ENCODE measurements at places on chromosomes 16 and 17.

- DNase-seq, result peak; percentile 29
Observed at GRCh38 chr17:17913695-17914332, 58.4 kb downstream of the TOM1L2 start.

DNA sequence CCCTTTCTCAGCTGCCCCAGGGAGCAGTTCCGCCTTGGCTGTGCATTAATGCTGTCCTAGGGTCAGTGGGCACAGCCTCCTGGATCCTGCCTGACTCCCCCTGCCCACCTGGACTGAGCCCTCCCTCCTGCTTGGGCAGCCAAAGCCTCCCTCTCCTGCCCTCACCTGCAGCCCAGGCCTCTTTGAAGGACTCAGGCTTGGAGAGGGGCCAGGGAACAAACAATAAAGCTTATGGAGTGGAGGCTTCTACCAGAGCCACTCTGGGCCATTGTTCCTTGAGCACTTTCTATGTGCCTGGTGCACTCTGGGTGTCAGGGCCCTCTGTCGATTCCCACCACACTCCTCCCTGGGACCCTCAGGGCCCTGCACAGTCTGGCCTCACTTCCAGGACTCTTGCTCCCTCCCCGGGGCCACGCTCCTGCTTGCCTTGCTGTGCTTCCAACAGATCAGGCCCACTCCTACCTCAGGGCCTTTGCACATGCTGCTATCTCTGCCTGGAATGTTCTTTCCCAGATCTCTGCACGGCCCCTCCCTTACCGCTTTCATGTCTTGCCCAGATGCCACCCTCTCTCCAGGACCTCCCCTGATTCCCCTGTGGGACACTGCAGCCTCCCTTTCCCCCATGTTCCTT lies 5.0 kb downstream of the KCNJ12 start:
- no peak for DNase-seq

DNA sequence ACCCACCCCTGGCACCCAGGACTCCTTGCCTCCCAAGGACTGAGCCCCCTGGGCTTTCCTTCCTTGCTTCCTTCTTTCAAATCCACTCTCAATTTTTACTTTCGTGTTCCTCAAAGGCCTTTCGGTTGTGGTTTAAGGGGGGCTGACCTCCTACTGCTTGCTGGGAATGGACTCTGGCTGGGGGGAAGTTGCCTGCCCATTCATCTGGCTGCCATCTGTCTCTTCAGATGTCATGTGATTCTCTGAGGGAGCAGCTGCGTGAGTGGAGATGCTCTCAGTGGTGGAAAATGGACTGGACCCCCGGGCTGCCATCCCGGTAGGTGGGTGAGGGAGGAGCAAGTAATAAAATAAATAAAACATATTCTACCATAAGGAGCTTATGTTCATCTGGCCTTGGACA lies 93.8 kb upstream of the RPRML start:
- DNase-seq, result no peak

GRCh38 chr17:62739645-62740388 lies 68.3 kb downstream of the MARCHF10 start:
- DNase-seq, result no peak

DNA sequence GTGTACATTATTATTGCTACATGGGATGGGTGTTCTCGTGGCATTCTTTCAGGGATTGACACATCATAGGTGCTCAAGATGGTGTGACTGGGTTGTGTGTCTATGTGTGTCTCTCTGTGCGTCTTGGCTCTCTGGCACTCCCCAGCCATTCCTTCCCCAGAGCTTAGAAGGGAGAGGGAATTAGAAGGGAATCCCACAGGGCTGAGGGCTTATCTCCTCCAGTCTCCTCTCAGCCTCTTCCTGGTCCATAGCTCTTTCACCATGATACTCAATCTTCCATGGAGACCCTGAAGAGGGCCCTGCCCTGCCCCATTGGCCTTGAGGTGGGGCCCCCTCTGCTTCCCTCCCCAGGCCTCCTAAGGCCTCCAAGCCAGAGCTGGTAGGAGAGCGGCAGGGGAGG lies 52.0 kb downstream of the MRM1 start:
- no peak for DNase-seq

- DNase-seq, result no peak
Observed at GRCh38 chr17:82094931-82095776, 2.9 kb downstream of the FASN start.

- DNase-seq, result no peak
Observed at GRCh38 chr16:2853531-2854073, 4.4 kb downstream of the PRSS22 start.

DNA sequence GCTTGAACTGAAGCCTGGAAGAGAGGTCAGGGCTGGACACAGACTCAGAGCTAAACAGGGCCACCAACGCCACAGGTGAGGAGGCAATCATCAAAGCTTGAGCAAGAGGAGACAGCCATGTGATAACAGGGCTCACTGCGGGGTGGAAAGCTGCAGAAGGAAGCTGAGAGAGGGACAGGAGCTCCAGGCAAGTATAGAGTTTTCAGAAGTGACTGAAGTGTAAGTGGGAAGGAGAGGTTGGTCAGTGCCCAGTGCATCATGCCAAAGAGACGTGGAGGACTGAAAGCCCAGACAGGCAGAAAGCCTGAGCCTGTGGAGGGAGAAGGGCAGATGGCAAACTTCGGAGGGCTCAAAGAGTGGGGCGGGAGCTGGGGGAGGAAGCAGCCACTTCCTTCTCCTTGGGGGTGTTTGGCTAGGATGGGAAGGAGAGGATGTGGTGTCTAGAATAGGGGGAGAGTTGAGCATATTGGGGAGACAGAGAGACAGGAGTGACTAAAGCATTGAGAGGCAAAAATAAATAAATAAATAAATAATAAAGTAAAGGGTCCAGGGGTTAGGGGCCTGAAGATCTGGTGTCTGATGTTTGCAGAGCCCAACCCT lies 2.6 kb downstream of the KIFC3 start:
- no peak for DNase-seq

DNA sequence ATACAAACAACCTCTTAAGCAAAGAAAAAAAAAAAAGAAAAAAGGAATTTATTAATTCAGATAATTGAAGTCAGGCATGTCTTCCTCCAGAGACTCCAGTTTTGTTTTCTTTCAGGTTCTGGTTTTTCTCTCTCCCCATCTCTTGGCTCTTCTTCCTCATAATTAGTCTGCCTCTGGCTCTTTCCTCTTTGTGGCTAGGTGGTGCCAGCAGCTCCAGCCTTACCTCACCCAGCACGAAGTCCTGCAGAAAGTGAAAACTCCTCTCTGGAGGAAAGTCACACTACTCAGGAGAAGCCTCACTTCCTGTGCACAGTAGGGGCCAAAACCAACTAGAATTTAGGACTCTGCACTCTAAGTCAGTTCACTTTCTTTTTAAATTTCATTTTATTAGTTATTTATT lies 10.3 kb upstream of the NFAT5 start:
- no peak for DNase-seq

DNA sequence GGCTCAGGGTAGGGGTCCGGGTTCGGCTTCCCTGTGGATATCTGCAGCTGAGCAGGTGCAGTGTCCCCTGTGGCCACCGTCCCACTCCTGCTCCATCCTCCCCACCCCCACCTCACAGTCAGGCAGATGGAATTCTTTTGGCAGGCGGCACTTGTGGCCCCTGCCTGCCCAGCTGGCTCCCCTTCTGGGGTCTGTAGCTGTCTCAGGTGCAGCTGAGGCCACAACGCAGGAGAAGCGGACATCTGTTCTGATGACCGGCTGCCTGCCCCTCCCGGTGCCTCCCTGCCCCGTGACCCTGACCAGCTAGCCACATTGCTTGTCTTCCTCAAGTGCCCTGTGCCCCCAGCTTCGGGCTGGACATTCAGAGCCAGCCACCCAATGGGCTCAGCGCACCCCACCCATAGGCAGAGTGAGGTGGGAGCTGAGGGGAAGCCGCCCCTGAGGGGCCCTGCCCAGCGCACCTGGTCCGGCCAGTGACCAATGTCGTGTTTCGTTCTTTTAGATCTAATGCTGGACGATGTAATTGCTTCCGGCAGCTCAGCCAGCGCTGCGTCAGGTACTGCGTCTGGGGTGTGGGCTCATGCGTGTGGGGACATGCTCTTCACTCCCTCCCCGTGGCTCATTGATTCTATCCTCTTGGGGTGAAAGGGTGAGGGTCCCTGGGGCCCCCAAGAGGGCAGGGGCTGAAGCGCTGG lies 25.2 kb upstream of the ABCC3 start:
- DNase-seq, result no peak

GRCh38 chr17:32111141-32111771 lies 31.0 kb upstream of the RHOT1 start:
- DNase-seq, result peak; percentile 36

- no peak for DNase-seq
Observed at GRCh38 chr16:87982581-87983041, 31.4 kb downstream of the BANP start.

GRCh38 chr16:23640931-23641765 lies at the start of the genes DCTN5 and PALB2:
DCTN5 (plus strand) TSS chr16:23641466; CDS start chr16:23641543, 77 bp downstream.
PALB2 (minus strand) TSS chr16:23641310; CDS start chr16:23641157, 153 bp downstream.
- peak; percentile 89 for DNase-seq

DNA sequence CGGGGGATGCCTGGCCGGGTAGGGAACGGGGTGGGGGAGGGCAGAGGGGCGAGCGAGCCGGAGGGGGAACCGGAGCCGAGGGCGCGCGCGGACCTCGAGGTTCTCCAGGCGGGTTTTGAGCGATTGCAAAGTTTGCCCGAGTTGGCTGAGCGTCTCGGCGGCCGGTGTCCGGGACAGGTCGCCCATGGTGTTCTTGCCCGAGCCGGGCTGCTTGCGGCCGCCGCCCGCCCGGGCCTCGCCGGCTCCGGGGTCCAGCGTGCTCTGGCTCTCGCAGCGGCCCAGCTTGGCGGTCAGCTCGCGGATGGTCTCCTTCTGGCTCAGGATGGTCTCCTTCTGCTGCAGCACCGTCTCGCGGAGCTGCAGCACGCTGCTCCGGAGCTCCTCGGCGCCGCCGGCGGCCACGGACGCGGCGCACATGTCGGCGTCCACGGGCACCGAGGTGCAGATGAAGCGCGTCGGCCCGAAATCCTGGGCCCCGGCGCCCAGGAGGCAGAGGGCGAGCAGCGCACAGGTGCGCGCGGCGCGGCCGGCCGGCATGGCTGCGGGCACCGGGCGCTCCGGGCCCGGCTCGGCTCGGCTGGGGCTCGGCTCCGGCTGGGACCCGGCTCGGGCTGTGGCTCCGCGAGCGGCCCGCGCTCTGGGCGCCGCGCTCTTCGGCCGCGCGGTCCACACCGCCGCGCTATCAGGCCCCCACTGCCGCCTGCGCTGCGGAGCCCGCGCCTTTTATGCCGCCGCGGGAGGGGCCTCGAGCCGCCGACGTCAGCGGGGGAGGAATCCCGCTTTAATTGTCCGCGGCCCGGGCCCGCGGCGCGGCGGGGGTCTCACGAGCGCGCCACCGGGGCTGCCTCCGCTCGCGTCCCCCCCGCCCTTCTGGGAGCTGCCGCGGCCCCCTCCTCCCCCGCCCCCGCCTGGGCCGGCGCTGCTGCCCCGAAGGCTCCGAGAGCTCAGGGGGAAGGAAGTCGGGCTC lies at the start of gene NPTX1:
Gene NPTX1 (minus strand): TSS at position 698 of the 967 bp plus-strand sequence. CDS start 161 bp downstream, at position 537.
- DNase-seq, result peak; percentile 24

DNA sequence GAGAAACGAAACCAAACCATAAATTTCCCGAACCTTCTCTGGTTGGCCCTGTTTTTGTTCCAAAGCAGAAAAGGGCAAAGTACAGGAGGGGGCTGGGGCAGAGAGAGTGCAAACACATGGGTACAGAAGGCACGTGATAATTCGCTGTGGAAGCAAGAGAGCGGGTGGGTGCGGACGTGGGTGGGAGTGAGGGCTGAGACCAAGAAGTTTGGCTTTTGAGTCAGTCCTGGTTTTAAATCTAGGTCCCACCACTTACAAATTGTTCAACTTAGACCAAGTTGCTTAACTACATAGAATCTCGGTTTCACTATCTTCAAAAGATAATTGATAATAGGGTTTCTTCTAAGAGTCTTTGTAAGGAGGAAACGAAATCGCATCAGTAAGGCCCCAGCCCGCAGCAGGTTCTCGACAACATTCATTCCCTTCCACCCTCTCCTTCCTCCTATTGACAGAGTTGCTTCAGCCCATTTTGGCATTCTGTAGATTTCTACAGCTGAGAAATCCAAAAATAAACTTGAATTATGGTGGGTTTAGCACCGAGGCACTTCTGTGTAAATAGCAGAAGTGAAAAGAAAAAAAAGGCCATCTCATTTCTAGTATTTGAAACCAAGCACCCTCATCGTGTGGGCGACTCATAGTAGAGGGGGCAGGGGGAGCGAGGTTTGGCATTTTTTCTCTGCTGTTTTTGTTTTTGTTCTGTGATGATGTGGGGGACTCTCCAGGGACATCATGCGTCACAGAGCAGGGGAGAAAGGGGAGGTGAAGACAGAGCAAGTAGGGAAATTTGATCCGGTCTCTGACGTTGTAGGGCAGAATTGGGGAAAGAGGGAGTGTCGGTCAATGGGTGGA lies 33.6 kb upstream of the CCR7 start:
- peak; percentile 66 for DNase-seq

DNA sequence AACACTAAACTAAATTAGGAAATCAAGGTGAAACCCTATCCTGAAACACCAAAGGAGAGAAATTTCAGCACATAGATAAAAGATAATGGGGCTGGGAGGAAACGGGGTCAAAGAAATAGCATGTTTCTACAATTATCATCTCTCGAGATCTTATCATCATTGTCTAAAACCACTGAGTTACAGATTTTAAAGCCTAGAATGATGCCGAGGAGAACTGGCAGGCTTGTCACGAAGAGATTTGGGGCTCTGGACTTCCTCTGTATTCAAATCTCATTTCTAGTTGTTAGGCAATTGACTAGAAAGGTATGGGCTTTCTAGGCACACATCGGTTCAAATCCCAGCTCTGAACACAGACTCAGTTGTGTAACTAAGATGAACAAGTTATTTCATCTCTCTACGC lies 9.3 kb downstream of the PDZD9 start:
- DNase-seq, result no peak

GRCh38 chr17:51263006-51263405 lies 2.7 kb downstream of the UTP18 start:
- DNase-seq, result no peak

DNA sequence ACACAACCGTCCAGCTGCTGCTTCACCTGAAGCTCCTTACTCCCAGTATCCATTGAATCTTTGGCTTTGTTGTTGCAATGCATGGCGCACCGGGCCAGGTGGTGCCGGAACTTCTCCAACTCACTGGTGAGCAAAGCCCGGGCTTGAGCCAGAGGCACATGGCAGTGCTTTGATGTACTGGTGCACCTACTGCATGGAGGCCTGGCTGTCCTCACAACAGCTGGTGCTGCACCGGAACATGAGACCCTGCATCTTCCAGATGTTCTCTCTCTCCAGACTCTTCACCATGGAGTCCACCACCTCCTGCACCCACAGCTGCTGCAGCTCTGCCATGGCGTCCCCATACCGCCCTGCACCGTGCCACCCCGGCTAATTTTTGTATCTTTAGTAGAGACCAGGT lies 10.2 kb downstream of the TACO1 start:
- DNase-seq, result no peak

- DNase-seq, result no peak
Observed at GRCh38 chr16:23354246-23354645, 52.1 kb downstream of the SCNN1B start.

- DNase-seq, result peak; percentile 13
Observed at GRCh38 chr17:30173649-30174048, 57.0 kb downstream of the NSRP1 start.

- no peak for DNase-seq
Observed at GRCh38 chr16:67773569-67774456, 32.5 kb downstream of the RANBP10 start.
